ENCODE measurements at places on chromosomes 3 and 15.

DNA sequence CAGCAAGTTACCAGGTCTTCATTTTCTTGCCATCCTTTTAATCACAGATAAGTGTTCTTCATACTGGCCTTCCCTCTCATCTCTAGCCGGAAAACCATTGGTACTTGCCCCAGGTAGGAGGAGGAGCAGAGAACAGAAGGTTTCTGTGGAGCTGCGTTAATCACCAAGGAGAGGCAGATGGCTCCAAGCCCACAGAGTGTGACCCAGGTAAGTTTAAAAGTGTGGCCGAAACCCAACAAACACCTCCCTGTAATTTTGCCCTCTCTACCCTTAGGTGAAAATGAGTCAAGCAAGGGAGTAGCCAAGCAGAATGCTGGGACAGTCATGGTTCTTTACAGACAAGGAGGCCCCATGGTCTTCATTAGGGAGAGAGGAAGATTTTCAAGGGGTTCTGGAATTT is 37.3 kb downstream of the NFKBIZ start:
- DNase-seq: peak; percentile 96

DNA sequence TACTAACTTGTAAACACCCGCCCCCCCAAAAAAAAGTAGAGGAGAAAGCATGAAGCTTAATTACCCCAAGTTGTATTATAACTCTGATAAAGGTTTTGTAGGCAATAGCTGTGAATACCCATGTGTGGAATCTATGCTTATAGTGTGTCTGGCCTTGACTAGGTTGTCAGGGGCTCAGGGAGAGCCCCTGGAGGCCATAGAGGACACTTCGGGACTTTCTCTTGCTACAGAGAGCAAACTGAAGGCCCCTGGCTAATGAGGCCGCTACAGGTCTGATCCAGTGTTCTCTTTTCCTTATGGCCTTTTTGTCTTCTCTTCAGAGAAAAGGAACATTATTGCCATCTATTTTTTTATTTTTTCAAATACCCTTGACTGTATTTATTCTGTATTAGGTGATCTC is 19.1 kb upstream of the SCAANT1 start:
- no peak for DNase-seq

DNA sequence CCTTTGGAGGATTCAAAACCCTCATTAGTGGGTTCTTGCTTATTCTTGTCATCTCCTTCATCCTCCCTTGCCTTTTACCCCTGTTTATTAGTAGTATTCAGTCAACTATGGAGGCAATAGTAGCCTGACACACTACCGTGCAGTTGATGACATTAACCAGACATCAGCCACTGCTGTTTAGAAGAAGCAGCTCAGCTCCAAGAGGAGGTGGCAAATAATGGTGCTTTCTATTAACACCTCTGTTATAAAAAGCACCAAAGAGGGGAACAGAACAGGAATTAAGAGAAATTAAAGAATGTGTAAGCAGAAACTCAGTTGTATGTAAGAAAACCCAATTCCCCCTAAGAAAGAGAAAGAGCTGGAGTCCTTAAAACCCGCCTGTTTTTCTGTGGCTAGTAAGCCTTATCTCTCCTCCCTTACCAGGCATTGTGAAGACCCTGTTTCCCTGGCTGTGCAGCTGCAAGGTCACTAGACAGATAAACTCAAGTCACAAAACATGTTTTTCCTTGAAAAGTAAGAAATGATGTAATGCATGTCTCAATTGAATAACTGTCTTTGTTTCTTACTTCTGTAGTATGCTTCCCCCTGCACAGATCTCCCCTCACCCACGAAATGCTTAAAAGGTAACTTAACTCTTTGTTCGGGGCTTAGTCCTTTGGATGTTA is 21.2 kb downstream of the CCR4 start:
- no peak for DNase-seq

GRCh38 chr3:138460536-138461205 is 26.3 kb downstream of the ESYT3 start:
- DNase-seq: no peak

GRCh38 chr3:179268400-179269051 is 17.6 kb upstream of the KCNMB3 start:
- no peak for DNase-seq

- DNase-seq: no peak
Measured at GRCh38 chr3:65939184-65939583, 99.5 kb downstream of the MAGI1 start.

DNA sequence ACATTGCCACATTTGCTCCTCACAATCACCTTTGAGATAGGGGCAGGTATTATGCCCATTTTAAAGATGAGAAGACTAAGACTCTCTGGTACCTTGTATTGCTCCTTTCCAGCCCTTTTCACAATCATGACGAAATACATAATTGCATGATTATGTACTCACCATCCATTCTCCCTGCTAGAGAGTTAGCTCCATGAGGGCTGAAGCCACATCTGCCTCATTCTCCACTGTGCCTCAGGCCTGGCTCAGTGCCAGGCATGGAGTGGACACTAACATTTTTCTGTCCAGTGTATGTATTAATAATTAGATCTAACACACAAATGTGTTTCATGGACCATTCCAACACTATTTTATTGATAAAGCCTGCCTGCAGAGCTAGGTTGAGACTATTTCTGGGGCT is 191.4 kb downstream of the MINAR1 start:
- no peak for DNase-seq

DNA sequence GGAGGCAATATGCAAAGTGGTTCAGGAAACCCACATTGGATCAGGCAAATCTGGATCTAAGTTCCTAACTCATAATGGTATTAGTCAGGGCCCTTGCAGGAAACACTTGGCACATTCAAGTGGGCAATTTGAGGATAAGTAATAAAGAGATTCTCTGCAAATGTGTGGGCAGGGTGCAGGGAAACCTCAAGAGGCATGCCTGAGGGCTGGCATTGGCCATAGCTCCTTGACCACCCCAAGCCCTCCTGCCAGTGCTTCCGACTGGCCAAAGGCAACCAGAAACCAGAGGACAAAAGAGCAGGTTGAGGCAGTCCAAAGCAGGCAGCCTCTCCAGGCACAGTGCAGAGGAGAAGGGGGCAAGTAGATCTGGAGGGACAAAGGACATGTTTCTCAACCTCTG is 130.8 kb upstream of the SNTN start:
- no peak for DNase-seq

Measured in mammary epithelial cell (primary cell).